ENCODE measurements at places on chromosomes 6 and 20.

GRCh38 chr6:51891784-51892183, 195.6 kb downstream of the PKHD1 start:
- no peak for DNase-seq

DNA sequence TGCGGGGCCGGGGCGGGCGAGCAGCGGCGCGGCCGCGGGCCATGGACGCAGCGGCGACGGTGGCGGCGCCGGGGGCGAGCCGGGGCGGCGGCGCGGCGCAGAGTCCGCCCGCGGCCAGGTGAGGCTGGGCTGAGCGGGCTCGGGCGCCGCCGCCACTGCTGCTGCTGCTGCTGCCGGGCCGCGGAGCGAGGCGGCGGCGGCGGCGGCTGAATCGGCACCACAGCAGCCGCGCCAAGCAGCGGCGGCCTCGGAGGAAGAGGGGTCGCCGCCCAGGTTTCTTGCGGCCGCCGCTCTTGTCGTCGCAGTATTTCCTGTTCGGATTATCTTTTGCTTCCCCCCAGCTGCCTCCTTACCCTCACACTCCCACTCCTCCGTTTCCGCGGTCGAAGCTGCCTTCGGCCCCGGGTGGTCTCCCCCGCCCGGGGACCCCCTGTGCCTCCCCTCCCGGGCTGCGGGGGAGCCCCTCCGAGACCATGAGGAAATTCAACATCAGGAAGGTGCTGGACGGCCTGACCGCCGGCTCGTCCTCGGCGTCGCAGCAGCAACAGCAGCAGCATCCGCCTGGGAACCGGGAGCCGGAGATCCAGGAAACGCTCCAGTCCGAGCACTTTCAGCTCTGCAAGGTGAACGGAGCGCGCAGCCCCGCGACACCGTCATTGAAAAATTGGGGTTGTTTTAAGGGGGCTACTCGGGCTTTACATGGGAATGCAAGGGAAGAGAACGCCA, at the start of gene STXBP5:
Gene STXBP5, plus strand, starts transcription at position 358 of the 726 bp plus-strand sequence. Its CDS starts 116 bp downstream, at position 474.
- DNase-seq: peak; percentile 58

GRCh38 chr6:129393654-129394053, 316.3 kb downstream of the ARHGAP18 start:
- DNase-seq: no peak

GRCh38 chr6:126180585-126180984, 159.3 kb upstream of the CENPW start:
- no peak for DNase-seq

DNA sequence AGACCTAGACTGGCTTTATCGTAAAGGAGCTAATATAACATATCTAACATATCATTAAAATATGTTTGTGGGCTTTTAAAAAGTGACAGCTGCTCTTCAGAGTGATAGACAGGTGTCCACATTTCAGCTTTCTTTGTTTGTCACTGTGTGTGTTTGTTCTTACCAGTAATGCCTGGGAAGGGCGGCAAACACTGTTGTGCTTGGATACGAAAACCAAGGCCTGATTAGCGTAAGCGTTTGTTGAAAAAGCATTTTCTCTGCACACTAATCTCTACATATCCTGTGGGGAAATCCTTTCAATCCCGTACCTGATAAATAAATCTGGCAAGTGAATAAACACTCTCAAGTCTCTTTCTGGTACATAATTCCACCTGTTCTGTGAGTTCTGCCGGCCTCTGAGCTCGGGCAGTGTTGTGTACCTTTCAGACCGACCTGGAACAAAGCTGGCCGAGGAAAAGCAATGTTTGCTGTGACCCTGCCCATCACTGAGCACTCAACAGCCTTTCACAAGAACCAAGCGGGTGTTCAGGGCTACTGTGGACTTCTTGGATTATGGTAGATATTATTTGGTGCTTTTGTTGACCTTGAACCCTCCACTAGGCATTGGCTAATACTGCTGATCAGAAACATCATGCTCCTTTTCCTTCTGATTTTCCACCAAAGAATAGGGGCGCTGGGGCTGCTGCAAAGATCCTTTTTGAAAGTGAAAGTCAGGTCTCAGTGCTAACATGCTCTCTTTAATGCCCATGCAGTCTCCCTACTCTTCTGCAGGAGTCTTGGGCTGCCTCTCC, 100.4 kb downstream of the CD83 start:
- no peak for DNase-seq

DNA sequence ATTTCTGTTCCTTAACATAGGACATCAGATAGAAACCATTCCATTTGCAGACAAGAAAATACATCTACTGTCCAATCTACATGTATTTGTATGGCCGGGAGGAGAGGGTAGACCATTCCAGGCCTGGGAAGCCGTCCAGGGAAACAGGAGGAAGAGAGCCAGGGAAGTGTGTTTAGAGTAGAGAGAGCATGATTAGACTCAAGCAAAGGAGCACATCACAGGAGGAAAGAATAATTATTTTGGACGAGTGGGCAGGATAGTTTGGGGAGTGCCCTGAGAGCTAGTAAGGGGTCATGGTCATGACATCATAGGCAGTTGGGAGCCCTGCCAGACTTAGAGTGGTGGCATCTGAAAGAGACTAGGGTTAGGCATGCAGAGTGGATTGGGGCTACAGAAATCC, 250.0 kb downstream of the HIVEP2 start:
- no peak for DNase-seq

DNA sequence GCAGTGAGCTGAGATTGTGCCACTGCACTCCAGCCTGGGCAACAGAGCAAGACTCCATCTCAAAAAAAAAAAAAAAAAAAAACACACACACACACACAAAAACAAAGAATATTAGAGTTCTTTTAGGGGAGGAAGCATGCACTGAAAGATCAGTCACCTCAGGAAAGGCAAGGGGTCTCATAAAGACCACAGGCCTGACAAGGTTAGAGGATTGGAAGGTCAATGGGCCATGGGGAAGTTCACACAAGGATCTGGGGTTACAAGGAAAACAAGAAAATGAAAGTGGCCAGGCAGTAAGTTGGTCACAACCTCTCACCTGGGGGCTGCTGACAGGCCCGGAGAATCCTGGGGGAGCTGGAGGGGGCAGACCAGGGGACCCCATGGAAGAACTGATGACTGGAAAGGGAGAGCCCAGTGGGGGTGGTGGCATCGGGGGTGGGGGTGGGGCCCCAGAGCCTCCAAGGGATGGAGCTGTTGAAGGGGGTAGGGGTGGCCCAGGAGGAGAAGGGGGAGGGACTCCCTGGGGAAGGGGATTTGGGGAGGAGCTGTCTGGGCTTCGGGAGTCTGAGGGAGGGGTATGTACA, 1.5 kb downstream of the RXRB start:
- DNase-seq: no peak

DNA sequence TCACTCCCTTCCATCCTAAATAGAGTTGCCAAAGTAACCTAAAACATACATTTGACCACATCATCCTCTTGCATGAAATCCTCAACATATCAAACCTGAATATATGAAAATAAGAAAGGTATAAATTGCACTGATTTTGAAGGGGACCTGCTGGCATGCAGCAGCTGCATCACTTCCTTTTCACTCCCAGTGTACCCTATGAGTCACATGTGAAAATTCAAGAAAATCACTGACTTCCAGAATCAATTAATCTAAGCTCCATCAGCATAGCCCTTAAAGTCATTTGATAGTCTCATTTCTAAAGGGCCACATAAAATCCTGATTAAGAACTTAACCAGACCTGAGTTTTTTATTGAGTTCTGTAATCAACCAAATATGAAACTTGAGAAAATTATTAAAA, 24.3 kb downstream of the SNX14 start:
- DNase-seq: no peak

GRCh38 chr20:2178318-2179232, 76.9 kb downstream of the STK35 start:
- no peak for DNase-seq

DNA sequence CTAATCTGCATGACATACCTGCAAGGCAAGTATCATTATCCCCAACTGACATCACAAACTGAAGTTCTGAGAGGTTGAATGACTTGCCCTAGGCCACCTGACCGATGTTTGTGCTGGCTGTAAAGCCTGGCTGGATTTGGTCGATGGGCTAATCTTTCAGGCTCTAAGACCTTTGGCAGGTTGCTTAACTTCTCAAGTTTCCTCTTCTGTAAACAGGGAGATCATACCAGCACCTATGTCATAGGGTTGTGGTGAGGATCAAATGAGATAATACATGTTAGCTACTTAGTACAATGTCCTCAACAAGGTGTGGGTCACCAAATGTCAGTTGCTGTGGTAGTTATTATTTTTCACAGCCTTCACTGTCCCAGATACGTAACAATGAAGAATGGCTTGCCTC, 14.2 kb downstream of the ANKRD66 start:
- no peak for DNase-seq

- peak; percentile 87 for DNase-seq
Measured at GRCh38 chr20:17856024-17856564, 112.5 kb downstream of the SNX5 start.

GRCh38 chr20:52747845-52748284, 224.3 kb upstream of the TSHZ2 start:
- DNase-seq: no peak
